ENCODE measurements at places on chromosomes 6 and 20.
A peak's percentile ranks its signal among the peaks of the same experiment; 100 is the strongest.

DNA sequence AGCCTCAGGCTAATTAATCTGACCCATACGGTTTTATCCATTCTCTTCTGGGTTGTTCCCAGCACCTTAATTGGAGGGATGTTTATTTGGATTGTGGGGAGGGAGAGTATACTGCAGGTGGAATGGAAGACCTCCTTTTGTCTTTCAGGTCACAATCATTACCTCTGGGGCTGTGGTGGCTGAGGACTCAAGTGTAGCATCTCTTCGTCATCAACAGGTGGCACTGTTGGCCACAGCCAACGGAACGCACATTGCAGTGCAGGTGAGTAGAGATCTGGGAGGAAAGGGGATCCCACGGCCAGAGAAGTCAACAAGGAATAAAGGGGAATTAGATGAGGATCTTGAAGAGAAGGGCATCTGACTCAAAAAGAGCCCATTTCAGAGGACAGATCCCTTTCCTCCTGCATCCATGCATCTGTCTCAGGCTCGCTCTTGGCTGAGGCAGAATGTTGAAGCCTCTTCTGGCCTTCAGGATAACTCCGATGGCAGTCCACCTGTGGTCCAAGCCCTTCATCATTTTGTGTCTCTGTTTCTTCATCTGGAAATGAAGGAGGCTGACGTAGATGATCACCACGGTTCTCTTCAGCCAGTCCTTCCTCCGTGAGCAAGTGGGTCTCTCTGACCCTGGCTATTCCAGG is 3.2 kb upstream of the DEF6 start:
- no peak for DNase-seq

- no peak for DNase-seq
Observed at GRCh38 chr6:125853168-125853567, 62.4 kb downstream of the NCOA7 start.

GRCh38 chr6:136723780-136724179 is 68.5 kb downstream of the MAP3K5 start:
- DNase-seq: no peak

GRCh38 chr6:134455319-134455718 is 137.4 kb upstream of the SGK1 start:
- no peak for DNase-seq

DNA sequence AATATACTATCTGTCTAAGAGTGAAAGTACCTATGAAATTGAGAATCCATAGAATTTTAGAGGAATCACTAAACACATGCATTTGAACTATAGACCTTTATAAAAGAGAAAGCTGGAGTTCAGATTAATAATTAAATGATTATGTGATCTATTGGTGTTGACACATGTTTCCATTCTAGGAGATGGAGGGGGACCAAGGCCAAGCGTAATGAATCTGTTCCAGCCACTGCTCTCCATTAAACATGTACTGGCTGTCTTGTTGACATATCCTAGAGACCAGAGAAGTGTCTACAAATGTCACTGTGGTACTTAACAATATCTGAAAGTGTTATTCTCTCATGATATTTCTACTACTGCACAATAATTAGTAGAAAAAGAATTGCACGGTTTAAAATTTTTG is 432.4 kb downstream of the BMP2 start:
- DNase-seq: no peak

GRCh38 chr6:75631859-75632635 is 30.4 kb downstream of the SENP6 start:
- no peak for DNase-seq

- DNase-seq: no peak
Observed at GRCh38 chr6:116482780-116483179, 21.6 kb downstream of the CALHM6 start.

GRCh38 chr6:148831531-148831930 is 84.7 kb downstream of the UST start:
- DNase-seq: no peak

- DNase-seq: no peak
Observed at GRCh38 chr6:33757906-33758305, 11.2 kb upstream of the IP6K3 start.

DNA sequence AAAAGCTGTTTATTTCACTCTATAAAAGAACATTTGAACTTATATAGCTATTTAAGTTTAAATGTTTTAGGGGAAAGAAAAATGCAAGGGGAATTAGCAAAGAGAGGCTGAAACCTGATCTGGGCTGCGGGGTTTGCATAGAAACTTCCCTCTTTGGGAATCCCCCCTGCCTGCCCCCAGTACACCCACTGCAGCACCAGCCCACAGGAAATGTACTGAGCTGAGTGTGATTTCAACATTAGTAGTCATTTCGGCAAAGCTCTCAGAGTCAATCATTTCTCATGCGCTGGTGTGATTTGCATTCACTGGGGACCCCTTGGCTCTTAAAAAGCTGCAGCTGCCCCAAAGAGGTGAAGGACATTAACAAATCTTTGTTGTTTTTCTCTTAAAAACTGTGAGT is 859.4 kb downstream of the MAFB start:
- no peak for DNase-seq

GRCh38 chr6:29925321-29925720 is 17.0 kb upstream of the HLA-A start:
- no peak for DNase-seq

GRCh38 chr6:90759664-90760063 is 172.8 kb upstream of the MAP3K7 start:
- DNase-seq: no peak

DNA sequence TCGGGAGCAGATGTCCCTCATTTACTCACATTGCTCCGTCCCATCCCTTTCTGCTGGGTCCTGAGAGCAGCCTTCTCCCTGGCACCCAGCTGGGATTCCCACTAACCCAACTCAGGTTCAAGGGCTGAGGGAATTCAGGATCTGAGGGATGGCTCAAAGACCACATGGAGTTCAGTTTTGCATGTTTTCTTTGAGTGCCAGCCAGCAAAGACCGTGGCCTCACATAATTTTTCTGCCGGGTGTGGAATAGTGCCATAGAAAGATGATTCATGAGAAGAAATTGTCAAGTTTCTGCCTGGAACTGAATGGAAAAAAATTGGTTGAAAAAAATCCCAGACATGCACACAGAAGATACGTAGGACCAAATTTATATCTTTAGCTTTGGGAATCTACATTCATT is 168.6 kb downstream of the CD83 start:
- no peak for DNase-seq

DNA sequence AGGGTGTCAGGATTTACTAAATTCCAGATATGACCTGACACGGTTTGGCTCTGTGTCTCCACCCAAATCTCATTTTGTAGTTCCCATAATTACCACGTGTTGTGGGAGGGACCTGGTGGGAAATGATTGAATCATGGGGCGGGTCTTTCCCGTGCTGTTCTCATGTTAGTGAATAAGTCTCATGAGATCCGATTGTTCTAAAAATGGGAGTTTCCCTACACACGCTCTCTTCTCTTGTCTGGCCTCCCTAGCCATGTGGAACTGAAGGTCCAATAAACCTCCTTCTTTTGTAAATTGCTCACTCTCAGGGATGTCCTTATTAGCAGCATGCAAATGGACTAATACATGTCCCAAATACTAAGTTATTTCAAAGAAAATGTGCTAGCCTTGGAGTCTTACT is 121.1 kb downstream of the CENPW start:
- DNase-seq: no peak

- DNase-seq: no peak
Observed at GRCh38 chr20:59055302-59055701, 12.7 kb upstream of the PRELID3B start.

DNA sequence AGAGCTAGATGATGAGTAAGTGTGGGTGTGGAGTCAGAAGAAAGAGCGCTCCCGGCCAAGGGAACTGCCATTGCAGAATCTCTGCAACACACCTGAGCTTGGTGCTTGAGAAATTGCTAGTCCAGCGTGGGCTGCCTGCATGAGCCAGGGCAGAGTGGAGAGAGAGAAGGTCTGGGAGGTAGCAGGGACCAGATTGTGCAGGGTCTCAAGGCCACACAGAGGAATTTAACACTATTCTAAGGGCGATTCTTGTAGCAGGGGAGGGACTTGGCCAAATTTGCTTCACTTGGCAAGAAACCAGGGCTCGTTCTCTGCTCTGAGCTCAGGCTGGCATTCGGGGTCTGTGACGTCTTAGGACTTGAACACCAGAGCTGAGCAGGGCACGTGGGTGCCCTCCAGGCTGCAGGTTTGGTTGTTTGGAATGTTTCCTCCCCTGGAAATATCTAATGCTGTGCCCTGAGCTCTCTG is 53.5 kb downstream of the BCAS4 start:
- DNase-seq: no peak

- DNase-seq: no peak
Observed at GRCh38 chr20:33837096-33837830, 26.1 kb downstream of the CHMP4B start.

DNA sequence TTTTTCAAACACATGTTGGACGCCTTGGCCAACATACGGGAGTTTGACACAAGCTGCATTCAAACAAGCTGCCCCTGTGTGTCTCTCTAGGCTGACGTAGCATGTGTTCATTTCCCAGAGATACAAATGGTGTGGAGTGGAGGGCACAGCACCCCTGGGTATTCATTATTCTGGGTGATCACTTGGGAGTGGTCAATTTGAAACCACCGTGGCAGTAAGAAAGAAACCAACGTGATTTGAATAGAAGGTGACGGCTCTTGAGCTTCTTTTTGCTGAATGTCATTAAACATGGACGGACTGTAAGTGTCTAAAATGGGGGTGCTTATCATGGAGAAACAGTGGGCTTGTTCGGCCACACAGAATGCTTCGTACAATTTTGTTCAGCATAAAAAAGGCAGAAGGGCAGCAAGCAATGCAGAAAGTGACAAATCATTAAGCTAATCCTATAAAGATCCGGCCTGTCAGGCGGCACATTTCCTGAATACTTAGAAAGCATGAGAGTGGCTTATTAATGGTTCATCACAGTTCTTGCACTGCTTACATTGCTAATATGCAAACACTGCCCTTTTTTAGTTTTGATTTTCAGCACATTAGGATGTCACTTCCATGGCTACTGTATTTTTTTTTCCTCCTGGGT is 1261.9 kb upstream of the CITED2 start:
- no peak for DNase-seq

DNA sequence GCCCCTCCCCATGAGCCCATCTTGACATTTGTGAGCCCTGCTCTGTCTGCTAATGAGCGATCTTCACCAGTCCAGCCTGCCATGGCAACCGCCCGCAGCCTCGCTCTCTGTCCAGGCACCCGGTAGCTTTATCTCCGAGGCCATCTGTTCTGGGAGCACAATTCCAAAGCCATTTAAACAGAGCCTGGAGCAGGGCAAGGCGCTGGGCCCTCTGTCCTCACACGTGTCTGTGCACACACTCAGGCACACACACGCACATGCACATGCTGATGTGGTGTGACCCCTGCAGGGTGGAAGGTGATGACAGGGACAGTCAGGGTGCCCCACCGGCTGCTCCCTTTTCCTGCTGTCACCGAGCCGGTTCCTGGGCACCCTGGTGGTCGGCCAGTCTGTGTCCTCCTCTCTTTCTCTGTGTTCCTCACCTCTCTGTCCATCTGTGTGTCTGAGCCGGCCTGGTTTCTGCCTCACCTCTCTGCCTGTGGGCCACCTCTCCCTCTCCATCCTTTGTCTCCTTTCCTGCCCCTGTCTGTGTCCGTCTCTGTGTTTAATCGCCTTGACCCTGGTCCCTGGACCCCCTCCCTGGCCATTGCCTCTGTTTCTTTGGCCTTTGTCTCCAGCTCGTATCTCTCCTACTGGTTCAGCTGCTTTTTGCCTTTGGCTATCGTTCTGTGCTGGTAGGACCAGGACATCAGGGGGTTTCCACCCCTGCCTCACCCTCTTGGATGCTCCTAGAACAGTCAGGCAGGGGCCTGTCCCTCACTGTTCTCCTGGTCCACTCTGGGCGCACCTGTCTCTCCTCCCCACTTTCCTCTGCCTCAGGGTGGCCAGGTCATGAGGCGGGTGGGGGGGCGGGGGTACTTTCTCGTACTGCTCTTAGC is 8.8 kb upstream of the MYT1 start:
- no peak for DNase-seq

GRCh38 chr20:63246490-63247288 is 7.6 kb downstream of the NKAIN4 start:
- no peak for DNase-seq

DNA sequence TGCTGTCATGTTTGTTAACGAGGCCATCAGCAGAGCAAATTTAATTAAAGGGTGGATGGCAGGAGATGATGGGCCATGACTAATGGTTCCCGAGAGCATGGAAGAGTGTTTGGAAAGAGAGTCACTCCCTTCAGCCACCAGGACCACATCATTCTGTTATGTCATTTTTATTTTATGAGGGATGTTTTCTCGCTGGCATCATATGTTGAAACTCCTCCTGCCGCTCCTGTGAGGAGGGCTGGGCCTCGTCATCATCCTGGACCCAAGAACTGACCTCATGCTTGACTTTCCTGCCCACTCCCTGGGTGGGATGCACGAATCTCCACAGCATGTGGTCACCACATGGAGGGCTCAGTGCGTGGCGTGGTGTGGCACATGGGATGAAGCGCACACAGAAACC is 86.4 kb upstream of the FRMD1 start:
- DNase-seq: no peak

DNA sequence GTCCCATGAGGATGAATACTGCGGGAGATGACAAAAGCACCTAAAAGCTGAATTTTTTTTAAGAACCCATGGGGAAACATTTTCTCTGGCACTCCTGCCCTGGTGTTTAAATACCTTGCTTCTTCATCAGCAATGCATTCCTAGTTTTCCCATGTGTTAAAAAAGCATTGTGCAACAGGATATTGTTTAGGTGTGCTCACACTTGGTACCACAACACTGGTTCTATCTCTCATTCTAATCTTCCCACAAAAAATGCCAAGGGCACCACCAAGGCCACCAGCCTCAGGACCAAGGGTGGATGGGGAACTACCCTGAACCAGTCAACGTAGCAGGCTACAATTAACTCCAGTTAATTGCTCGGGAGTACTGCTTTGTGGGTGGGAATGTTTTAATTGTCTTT is 50.9 kb downstream of the ALDH5A1 start:
- no peak for DNase-seq

DNA sequence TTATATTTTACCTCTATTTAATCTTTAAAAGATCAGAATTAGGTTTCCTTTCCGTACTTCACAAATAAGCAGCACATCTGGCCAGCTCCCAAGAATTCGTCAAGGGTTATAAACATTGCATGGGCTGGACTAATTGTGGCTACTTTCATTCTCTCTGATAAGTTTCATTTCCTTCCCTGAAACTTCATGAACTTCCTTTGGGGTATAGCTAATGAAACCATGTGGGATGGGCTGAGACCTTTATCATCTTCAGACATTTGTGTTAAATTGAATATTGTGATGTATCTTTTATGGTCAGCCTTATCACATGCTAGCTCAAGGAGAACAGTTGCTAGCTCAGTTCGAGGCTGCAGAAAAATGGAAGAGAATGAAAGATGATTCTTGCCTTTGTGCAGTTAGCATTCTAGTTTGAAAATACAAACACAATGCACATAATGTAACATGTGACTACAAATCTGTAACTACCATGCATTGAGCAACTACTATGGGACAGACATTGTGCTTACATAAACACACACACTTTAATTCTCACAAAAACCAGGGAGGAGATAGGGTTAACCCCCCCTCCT is 1.7 kb upstream of the GMPR start:
- peak; percentile 48 for DNase-seq

DNA sequence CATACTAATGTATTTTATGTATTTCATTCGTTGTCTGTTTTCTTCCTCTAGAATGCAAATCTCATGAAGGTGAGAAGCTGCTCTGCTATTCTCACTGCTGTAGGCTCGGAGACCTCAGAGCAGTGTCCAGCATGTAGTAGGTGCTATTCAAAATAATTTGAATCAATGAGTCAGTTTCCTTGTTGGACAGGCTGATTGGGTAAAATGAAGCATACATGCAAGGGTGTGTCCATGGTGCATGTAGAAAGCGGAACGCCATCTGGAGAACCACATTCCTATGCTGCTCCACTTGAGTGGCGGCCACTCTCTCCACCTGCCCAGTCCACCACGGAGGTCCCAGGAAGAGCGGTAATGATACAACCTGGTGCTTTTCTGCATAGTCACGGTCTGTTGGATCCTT is 412.1 kb downstream of the QKI start:
- DNase-seq: no peak
